T-cell (primary cell): ENCODE measurements at places on chromosomes 5 and 9. TPM values are rescaled to one million over a fixed set of nuclear protein-coding genes. Genes with fewer than 3 reads are reported as not detected.

DNA sequence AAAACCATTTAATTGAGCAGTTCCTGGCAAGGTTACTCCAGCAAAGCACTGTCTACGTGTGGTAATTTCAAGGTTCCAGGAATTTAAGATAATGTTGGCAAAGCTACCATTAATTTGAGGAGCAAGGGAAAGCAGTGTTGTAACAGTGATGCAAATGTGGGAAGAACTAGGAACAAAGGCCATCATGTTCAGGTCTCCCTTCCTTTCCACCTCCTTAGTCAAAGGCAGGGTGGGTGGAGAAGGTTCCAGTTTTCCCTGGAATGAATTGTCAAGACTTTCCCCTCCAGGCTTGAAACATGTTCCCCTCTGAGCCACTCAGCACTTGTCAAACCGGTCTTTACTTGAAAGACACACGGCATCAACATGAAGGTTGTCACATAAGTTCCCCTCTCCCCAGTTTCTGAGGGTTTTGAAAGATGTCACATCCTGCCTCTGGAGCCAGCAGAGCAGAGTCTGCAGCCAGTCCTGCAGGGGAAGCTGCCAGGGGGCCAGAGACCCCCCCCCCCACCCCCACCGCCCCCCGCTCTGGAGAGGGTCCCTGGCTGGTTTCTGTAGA, 226.0 kb downstream of the GAS1 start:
- DNase-seq: no peak

DNA sequence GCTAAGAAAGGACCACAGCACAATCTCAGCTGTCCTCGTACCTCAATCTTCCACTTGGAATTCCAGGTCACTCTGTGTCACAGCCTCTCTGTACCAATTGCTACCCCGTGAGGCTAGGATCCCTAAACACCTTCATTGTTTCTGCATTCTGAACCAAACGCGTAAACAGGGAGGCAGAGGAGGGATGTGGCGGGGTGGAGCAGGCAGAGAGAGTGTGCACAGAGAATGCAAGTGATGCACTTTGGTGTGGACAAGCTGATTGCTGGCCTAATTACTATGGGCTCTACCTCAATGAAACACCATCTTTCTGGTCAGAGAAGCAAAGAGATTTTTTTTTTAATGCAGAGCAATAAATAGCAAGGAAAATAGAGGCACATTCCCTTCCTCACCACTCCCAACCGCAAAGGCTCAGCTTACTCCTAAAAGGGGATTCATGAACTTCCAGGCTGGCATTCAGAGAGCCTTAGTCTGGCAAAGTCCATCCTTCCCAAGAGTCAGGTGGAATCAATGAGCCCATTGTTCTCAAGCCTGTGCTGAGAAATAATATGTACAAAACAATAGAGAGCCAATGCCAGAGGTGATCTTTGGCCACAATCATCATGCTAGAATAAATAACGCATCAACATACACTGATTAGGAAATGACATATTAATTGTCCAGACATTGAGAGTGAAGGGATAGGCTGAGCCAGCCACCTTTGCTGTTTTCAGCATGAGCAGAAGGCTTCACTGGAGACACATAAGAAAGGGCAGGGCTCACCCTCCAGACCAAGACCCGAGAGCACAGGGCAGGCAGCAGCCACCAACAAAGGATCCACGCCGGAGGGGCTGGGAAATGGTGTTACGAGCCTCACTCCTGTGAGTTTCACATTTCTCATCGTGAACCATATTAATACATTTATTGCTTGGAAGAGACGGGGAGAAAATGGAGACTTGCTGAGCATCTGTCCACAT, 278.8 kb downstream of the ENC1 start:
- no peak for DNase-seq

The NUP188 gene
- 70.6 TPM for total RNA-seq

DNA sequence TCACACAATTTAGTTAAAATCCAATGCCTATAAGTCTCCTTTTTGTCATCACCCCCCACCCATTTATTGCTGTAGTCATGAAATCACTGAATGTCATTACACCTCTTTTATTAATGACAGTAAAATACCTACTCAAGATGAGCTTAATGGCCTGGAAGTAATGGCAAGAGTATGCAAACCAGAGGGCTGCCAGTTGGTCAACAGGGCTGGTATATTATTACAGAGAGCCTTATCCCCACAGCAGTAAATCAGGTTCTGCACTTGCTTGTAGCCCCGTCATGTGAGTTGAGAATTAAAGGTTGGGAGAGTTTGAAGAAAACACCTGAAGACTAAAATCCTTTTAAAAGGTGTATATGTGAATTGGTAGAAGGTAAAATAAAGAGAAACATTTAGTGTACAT, 372.4 kb downstream of the MAT2B start:
- DNase-seq: no peak

The UBE2QL1 gene
- 0.14 TPM for total RNA-seq

DNA sequence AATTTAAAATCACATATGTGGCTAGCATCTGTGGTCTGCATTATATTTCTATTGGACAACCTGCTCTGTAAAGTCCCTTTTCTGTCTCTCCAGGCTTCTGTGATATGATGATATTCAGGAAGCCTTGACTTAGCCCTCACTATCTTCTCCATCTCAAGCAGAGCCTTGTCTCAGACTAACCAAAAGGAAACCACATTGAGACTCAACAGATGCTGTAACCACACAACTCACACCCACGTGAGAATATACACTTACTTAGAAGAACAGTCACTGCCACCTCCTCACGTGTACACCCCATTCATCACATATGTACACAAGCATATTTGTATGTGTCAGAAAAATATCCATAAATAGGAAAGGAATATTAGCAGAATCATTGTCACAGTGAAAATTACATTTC, 33.6 kb downstream of the HTR4 start:
- no peak for DNase-seq

DNA sequence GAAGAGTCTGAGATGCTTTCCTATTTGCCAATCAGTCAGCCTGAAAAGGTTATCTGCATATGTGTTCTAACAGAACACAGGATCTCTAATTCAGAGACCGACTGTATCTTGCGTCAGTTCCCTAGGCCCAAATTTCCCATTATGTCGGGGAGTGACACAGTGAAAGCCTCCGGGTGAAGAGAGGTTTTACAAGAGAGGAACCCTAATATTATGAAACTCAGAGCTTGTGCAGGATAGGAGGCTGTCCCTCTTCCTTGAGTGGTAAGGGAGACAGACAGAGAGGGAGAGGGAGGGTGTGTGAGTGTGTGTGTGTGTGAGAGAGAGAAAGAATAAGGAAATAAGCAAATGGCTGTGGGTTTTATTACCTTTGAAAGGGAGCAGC, 1.9 kb downstream of the CD14 start:
- no peak for DNase-seq

DNA sequence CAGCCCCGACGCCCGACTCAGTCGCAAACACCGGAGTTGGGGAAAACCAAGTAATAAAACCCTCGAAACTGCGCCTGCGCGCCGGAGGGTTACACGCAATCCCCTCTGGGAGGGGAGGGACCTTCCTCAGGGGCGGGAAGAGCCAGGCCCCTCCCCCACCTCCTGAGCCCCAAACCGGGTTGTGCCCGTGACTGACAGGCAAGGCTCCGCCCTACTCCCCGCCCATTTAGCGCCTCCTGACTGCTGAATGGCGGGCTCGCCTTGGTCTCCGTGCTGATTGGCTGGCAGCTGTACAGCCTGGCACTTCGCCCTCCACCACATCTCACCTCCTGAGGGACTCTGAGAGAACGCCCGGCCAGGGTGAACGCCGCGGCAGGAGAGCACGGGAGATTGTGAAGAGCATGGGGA, at the start of gene PRDM9:
Gene PRDM9, plus strand, starts transcription at position 332 of the 408 bp plus-strand sequence. CDS start 1,425 bp downstream, outside the sequence.
- no peak for DNase-seq

DNA sequence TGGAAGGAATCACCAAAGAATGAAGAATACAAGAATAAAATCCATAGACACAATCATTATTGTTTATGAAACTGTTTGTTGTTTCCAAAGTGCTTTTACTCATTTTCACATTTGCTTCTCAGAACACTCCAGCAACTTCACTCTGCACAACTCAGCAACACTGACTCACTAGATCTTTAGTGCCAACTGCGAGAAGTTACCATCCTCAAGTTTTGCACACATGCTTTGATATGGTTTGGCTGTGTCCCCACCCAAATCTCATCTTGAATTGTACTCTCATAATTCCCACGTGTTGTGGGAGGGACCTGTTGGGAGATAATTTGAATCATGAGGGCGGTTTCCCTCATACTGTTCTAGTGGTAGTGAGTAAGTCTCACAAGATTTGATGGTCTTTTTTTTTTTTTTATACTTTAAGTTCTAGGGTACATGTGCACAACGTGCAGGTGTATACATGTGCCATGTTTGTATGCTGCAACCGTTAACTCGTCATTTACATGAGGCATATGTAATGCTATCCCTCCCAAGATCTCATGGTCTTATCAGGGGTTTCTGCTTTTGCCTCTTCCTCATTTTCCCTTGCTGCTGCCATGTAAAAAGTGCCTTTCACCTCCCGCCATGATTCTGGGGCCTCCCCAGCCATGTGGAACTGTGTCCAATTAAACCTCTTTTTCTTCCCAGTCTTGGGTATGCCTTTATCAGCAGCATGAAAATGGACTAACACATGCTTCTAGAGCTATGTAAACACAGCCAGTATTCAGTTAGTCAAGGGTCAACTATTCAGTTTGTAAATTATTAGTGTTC, 36.9 kb downstream of the CLINT1 start:
- no peak for DNase-seq

GRCh38 chr5:77696120-77696519, 57.6 kb upstream of the OTP start:
- no peak for DNase-seq

- no peak for DNase-seq
Measured at GRCh38 chr9:86624630-86625029, 270.4 kb upstream of the TUT7 start.

DNA sequence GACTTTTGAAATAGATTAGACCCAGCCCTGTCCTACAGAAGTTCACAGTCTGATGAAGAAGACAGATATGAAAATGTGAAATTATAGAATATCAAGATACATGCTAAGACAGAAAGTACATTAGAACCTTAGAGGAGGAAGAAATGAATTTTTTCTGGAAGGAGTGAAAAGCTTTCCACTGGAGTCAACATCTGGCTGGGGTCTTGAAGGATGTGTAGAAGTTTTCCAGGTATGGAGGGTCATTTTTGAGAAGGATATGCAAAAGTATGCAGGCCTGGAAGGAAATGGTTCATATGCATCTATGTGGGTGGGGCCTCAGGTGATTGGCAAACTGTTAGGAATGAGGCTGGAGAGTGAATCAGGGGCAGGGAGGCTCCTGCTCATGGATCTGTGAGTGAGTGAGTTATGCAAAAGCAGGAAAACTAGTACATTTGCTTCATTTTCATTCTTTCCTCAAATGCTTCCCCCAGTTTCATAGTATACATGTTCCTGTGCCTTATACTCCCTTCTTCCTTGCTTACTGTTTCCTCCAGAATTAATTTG, 142.3 kb downstream of the GRIA1 start:
- no peak for DNase-seq

The KLHL3 gene
- total RNA-seq: 27.0 TPM

- no peak for DNase-seq
Measured at GRCh38 chr5:130692770-130693169, 472.3 kb downstream of the HINT1 start.

DNA sequence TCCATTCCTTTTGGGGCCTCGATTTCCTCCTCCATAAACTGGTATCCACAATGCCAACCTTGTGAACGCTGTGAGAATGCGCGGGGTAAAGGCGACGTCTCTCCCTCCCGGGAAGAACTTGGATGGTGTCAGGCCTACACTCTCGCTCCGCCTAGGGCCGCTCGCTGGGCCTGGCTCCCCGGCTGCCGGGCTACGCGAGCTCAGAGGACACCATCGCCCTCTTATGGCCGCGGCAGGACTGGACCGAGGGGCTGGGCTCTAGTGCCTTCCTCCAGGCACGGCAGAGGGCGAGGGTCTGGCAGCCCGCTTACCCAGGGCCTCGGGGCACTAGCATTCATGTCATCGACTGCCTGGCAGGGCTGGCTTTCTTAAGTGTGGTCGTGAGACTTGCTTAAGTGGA, 1.3 kb upstream of the EXOSC2 start:
- no peak for DNase-seq

DNA sequence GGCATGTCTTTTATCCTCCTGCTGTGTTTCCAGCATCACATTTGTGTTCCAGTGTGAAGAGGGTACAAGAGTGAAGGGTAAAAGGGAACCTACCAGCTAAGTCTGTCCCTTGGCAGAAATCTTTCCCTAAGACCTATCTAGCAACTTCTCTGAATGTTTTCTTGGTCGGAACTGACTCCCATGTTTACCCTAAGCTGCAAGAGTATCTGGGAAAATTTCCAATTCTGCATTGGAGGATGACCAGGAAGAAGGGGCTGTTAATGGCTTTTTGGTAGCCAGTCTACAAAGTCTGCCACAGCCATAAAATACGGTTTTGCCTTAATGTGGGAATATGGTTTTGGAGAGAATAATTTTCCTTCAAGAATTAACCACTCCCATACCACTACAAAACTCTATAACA, 75.1 kb downstream of the MAST4 start:
- DNase-seq: no peak

DNA sequence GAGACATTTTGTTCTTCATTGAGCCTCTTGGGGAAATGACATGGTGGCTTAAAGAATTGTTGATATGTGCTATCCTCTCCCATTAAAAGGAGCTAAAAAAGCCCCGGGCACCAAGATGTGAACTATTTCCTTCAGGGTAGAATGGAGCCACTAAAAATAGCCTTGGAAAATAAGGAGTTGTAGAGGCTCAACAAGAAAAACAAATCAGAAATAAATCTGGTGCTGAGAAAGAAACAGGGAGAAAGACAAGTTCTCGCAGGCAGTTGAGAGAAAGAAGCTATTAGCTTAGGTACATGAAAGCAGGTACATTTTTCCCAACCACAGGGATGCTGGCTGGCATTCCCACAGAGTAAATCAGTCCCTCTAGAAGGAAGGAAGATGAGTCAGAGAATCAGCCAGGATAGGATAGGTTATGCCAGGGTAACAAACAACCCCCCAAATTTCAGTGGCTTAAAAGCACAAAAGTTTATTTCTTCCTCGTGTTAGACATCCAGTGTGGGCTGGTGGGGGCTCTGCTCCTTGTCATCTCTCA, 134.6 kb upstream of the ADRA1B start:
- no peak for DNase-seq

DNA sequence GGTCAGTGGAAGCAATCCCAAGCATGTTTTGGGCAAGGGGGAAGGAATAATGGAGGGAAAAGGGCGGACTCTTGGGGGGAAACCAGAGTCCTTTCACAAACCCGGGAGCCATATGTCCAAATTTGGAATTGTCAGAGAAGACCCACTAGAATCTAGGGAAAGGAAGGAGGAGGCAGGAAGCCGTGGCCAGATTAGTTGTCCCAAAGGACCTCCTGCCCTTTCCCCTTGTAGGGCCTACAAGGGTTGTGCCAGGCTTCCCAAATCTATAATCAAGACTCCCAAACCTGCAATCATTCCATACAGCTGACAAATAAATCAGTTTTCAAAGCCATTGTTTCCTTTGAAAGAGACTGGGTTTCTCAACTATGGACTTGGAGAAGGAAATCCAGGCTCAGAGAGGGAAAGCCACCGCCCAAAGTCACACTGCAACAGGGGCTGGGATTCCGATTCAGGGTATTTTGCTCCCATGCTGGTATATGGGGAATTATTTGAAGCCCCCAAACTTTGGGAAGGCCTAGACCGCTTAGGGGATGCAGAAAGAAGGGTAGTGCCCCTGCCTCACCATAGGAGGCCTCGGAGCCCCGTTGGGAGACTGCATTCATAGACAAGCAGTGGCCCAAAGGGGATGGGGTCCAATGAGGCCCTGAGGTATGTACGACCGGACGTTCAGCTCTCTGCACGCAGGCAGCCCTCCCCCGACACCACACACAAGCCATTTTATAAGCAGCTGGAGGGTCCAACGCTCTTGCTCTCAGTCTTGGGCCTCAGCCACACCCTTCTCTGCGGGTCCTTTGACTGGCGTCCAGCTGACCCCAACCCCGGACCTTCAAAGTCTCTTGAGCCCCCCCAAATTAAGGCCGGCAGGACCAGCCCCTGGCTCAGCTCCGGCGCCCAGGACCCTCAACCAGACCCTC, 815 bp downstream of the ANXA6 start:
- peak; percentile 13 for DNase-seq
